CD4-positive, alpha-beta T cell treated with Interleukin-2 at 100 ng/mL for 4 hours (primary cell): ENCODE measurements at places on chromosomes 5 and 9.

DNA sequence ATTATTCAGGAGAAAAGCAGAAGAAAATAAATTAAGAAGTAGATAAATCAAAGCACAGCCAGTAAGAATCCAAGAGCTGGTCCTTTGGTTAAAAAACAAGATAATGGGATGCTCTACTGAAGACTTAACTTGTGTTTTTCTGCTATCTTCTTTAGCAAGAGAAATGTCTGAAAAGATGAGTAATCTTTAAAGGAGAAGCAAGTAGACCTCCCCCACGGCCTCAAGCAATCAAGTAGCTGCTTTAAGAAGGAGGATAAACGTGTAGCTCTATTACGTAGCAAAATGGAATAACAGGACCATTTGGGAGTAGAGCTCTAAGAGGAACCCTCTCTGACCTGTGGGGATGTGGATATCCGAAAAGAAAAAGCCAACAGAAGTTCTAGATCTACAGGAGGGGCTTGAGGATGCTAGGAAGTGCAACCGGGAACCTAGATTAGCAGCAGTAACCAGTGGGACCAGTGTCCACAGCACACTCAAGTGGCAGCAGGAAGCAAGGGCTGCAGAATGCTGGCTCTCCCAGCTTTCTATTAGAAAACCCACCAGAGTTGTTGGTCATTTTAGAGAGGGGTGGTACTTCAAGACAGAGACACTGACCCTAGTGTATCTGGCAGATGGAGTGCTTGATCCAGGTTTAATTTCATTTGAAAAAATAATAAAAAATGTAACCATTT, 185.4 kb downstream of the GABBR2 start:
- no peak for DNase-seq

DNA sequence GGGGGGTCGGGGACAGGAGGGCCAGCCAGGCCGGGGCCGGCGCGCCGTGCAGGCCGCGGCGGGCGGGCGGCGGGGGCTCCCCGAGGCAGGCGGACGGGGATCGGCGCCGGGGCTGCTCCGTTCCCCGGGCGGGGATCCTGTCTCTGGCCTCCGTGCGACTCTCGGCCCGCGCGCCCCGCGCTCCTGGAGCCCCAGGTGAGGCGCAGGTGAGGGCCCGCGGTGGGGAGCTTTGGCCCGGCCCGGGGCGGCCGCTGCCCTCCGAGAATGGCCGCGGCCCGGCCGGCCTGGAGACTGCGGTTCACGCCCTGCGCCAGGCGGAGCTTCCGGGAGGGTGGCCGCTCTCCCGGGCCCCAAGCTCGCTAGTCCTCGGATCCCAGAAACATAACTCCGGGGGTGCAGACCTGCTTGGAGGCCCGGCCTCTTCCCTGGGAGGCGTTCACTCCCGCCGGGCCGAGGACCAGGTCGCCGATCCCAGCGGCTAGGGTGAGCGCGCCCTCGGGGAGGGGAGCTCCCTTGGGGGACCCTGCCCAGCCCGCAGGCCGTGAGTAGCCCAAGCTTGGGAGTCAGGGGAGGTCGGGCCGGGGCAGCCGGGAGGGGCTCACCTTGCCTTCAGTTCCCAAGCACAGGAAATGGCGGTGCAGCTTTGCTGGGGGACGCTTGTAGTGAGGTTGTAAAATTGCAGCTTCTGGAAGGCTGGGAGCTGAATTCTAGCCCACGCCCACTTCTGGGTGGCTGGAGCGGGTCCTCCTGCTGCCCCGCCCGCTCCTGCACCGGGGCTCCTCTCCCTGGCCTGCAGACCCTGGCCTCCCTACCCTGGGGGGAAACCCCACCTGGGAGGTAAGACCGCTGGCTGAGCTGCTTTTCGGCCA, 723 bp downstream of the PPP1R26 start:
- no peak for DNase-seq

DNA sequence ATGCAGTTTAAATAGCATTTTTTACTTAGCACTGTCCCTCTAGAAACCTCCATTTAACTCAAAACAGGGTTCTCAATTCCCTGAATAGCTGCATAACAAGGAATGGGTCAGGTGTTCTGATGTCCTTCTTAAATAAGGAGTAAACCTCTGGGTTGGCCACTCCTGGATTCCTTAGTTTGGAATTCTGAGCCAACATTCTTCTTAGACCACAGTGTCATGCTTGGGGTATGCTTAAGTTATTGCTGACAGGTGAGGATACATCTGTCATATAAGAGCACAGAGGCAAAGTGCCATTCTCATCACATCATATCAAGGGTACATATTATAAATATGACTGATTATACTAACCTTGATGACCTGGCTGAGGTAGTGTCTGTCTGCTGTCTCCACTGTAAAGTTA, 179.9 kb upstream of the SEMA6A start:
- no peak for DNase-seq

DNA sequence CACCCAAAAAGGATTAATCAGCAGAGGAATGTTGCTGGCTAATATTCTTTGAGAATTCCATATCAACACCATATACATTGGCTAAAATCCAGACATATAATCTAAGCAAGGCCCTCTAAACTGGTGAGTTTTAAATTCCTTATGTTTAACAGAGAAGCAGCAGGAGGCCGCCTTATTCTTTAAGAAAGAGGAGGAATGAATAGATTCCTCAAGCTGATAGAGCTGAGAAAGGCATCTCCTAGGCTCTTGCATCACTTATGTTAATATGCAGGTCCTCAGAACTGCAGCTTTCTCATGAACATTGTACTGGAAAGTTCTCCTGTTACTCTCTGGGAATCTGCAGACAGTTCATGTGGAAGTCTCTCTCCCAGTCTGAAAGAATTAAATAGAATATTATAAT, 20.1 kb upstream of the SMARCA2 start:
- no peak for DNase-seq
